ENCODE measurements at places on chromosomes 4 and X.

GRCh38 chr4:7715271-7716009, 224.2 kb downstream of the AFAP1 start:
- DNase-seq = no peak

GRCh38 chrX:84218726-84219125, 30.7 kb upstream of the RPS6KA6 start:
- DNase-seq = peak; percentile 22

DNA sequence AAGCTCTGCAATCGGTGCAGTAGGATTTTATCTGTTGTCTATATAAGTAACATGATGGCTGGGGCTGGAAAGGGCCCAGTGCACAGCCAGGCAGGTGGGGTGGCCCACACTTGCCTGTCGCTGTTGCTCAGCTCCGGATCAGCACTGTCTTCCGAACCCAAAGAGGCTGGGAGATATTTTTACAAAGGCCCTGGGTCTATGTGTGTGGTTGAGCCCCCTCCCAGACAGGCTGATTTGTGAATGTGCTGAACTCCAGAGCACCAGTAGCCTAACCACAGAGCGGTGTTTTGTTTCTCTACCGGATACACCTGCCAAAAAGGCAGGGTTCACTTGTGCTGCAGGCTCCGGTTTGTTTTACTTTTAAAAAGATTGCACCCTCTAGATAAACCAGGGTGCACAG, 33.5 kb upstream of the CHRNA9 start:
- DNase-seq = no peak

DNA sequence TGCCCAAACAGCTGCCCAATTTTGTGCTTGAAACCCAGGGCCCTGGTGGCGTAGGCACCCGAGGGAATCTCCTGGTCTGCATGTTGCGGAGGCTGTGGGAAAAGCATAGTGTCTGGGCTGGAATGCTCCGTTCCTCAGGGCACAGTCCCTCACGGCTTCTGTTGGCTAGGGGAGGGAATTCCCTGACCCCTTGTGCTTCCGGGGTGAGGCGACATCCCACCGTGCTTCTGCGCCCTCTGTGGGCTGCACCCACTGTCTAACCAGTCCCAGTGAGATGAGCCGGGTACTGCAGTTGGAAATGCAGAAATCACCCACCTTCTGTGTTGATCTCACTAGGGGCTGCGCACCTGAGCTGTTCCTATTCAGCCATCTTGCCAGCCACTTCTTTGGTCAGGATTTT, 399.4 kb upstream of the FTHL17 start:
- DNase-seq = no peak

- DNase-seq = no peak
Measured at GRCh38 chr4:120821977-120822376, 100.5 kb downstream of the PRDM5 start.

GRCh38 chr4:90328558-90328957, 201.4 kb downstream of the CCSER1 start:
- peak; percentile 41 for DNase-seq

- no peak for DNase-seq
Measured at GRCh38 chrX:19086102-19086772, 36.0 kb downstream of the ADGRG2 start.

DNA sequence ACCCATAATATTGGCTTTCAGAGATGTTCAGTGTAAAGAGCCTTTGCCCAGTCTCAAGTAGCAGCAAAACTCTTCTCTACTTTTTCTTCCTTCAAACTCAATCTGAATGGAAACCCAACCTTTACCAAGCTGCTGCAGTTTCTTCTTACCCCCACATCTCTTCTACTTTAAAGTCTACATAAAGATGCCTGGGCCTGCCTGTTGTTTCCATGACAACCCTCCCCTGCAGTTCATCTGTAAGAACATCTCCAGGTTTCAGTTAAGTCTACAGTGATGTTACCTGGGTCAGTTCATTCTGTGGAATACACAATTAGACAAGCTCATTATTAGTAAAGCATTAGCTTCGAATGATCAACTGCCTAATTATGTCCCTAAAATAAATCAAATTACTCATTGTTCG, 81.4 kb downstream of the SPANXN3 start:
- DNase-seq = no peak

GRCh38 chr4:62030958-62031357, 830.8 kb downstream of the ADGRL3 start:
- DNase-seq = no peak

- DNase-seq = no peak
Measured at GRCh38 chr4:41389356-41389755, 132.6 kb downstream of the UCHL1 start.

GRCh38 chr4:185987961-185988627, 80.9 kb upstream of the TLR3 start:
- no peak for DNase-seq

DNA sequence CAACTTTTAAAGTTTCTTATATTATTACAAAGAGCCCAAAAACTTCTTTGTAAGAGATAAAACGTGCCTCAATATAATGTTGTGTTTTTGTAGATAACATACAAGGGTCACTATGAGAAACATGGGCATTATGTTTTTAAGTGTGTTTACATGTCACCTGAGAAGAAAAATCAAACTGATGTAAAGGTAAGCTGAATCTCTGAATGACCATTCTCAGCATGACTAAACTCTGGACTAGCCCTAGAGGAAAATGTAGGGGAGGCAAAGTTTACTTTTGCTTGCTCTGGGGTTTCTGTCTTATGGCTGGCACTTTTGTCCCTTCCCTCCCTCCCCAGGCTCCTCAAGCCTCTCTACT, 6.8 kb downstream of the MEPE start:
- DNase-seq = no peak

GRCh38 chr4:20383969-20384368, 132.3 kb downstream of the SLIT2 start:
- no peak for DNase-seq

- DNase-seq = no peak
Measured at GRCh38 chrX:1178580-1179057, 33.8 kb downstream of the CRLF2 start.

GRCh38 chrX:29242856-29243255, 655.6 kb downstream of the IL1RAPL1 start:
- DNase-seq = no peak

GRCh38 chr4:108070775-108071174, 81.1 kb downstream of the HADH start:
- DNase-seq = no peak

DNA sequence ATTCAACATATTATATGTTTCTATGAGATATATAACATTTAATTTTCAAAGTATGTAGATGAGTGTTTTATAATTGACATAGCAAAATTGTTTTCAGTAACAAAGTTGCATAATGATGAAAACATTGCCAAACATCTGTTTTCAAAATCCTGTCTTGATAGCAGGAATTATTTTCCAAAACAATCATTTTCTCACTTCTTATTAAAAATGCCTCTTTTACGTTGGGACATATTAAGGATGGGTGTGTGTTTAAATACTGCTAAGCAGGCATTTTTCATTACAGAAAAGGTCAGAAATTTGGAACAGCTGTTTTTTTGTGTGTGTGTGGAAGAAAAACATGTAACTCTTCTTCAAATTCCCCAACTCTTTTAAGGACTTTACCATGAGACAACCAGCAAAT, 452.0 kb downstream of the SPRY1 start:
- no peak for DNase-seq

- DNase-seq = no peak
Measured at GRCh38 chr4:82293304-82293703, 80.5 kb downstream of the HNRNPD start.

- no peak for DNase-seq
Measured at GRCh38 chr4:135207531-135207930, 1005.9 kb upstream of the PABPC4L start.

DNA sequence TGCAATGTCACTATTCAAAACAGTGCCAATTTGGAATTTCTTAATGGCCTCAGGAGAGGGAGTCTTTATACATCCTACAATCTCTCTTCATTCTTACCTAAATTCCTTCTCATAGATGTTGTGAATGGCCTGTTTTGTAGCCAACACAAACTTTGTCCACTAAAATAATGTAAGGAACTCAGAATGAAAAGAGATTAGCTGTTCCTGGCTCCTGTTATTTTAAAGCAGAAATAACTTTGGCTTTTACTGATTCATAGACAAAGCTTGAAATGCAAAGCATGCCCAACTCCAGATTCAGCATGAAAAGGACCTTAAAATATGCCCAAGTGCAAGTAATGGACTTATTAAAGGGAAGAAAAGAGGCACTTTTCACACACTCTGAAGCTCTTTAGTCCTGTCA, 146.0 kb upstream of the GPC4 start:
- DNase-seq = no peak

DNA sequence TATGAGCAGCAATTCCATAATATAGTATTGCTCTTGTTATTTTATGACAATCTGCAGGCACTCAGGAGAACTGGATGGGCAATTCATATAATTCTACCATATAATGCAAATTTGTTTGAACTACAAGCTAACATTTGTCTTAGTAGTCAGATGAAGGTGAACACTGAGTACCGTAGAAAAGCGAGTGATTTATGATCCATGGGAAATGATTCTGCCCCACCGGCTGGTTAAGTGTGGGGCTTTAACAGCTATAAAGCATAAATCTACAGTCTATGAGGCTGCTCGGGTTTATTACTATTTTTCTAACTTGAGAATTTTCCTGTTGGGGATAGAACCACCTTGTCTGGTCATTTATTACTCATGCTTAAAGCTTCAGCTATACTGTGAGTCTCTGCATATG, 275.5 kb downstream of the PCDH10 start:
- DNase-seq = no peak

GRCh38 chr4:46329118-46329976, 60.6 kb downstream of the GABRA2 start:
- no peak for DNase-seq

DNA sequence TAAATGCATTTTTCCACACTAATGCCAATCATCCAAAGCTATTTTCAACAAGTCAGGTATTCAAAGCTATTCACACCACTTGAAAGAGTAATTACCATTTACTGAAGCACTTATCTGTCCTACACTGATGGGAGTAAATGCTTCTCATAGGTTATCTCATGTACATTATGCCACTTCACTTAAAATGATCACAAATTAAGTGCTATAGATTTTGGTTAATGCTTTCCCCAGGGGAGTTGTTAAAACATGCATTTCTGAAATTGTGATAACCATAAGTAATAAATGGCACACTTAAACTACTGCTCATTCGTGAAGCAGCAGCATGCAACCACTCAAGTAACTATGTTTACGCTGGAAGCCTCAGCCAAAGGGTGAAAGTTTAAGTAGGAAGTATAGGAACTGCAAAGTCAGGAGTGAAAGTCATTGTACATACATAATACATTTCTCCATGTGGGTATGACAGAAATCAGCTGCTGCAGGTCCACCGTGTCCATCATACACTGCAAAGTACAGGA, 6.6 kb downstream of the PPM1K start:
- no peak for DNase-seq

DNA sequence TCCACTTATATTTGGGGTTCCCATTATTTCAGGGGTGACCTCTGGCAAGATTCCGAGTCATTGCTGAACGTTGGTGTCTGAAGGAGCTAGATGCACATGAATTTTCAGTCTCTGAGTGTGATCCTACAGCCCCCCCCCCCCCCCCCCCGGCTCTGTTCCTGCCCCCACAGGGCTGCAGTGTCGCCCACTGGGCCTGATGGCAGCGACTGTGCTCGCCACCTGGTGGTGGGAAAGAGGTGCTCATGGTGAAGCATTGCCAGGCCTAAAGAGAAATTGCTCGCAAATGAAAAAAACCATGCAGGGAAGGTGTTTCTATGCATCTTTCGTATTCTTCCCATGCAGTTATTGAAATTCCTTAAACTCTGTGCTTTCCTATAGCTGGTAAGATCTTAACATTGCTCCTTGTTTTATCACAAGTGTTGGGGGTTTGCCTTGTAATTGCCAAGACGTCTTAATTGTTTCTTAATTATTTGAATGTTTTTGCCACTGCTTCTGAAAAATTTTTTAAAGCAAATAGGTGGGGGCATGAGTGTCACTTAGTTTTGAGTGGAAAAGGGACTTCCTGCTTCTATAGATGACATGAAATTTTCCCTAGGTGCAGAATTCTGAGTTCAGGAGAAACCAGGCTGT, 63.2 kb downstream of the CLDN22 start:
- DNase-seq = peak; percentile 16

GRCh38 chr4:185396724-185397385, at the start of gene ANKRD37:
Gene ANKRD37 (plus strand): TSS chr4:185396841. CDS start chr4:185396924, 83 bp downstream.
- peak; percentile 40 for DNase-seq

- DNase-seq = no peak
Measured at GRCh38 chr4:129371926-129372325, 276.0 kb downstream of the C4orf33 start.

DNA sequence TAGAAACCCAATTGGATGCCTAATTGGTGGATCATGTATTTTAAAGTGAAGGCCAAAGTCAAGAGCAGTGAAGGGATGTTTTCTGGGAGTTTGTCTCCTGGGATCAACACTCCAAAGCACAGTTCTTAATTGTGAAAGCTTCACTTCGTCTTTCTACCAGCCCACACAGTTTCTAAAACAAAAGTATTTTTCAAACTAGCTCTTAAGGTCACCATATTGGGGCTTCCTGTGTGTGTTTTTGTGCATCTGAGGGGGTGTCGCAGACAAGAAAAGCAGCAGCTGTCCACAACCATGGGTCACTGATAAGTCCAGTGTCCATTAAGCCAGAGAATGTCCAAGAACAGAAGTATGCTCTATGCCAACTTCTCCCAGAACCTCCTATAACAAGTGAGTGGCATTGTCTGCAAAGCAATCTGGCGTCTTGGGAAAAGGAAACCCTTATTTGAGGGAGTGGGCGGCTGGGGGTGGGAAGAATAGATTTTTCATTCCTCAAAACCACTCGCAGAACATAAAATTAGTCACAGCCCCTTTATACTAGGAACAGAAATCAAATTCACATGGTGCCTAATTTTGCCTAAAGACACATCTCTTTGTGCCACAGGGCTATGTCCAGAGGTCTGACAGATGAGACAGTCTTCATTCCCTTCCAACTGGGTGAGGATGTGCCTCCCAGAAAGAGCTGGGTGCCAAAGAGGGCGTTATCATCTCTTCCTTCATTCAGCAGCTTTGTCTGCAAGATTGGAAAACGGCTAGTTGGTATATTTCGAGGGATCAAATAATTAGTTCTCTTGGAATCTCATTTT, 610.4 kb downstream of the BCOR start:
- no peak for DNase-seq

DNA sequence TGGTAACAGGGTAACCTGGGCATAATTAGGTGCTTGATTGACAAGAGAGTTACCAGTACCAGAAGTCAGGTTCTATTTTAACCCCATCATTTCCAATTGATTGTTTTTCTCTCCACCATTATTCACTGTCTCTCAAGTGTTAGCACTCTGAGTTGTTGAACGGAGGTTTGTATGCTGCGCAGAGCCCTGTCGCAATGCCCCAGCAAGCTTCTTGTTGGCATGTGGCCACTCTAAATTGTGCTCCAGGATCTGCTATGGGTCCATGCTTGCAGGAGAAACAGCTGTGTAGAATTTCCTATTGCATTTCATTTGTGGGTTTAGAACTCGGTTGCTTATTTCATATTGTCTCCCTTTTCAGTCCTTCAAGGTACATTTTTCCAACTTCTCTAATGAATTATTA, 98.2 kb downstream of the KLHL8 start:
- no peak for DNase-seq

DNA sequence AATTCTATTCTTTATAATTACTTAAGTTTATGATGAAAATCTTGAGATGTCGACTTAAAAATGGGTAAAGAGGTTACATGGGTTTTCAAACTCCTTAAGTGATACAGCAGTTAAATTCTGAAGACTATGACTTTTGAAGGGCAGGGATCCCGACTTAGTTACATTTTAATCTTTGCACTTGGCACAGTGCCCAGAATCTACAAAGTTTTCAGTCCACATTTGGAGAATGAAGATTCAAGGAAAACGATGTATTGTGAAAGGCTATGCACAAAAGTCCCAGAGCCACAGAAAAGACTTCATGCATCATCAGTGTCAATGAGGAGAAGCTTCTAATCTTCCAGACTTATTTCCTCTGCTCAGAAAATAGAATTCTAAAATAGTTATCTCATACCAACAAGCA, 36.3 kb upstream of the GRPR start:
- no peak for DNase-seq

All from NCI-H1092 (cell line).